Stimulated activated CD8-positive, alpha-beta memory T cell treated with anti-CD3 and anti-CD28 coated beads, Interleukin-4, amount 100 ng/mL, for 1 hour (primary cell): ENCODE measurements at places on chromosomes 13 and 19.

DNA sequence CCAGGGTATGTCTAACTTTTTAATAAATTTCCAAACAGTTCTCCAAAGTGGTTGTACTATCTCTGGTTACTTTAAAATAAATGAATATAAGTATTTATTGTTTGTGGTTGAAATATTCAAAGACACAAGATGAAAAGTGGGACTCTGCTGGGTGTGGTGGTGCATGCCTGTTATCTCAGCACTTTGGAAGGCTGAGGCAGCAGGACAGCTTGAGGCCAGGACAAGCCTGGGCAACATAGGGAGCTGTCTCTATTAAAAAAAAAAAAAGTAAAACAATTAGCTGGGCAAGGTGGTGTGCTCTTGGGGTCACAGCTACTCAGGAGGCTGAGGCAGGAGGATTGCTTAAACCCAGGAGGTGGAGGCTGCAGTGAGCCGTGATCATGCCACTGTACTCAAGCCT, 10.4 kb downstream of the PNMA8A start:
- DNase-seq = no peak

DNA sequence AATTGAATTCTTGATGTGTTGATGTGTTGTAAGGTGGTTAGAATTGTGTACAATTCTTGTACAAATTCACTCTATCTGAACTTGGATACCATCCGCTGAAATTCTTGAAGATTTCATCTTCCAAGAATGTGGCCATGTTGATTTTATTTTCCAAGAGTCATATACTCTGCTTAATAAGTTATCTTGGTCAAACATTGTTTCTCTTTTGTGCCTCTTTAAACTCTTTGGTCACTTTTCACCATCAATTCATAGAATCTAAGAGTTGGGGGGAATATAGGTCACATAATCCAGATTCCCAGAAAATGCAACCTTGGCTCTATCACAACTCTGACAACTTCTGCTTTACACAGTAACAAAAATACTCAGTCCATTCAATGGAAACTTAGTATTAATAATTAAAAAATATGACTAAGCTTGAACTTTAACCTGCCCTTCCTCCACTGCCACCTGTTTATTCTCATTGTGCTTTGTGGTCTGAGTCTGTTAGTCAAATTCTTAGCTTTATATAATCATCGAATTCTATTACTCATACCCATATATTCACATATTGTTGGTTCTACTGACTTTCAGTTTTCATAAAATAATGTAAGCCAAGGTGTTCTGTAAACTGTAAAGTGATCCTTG, 373.2 kb downstream of the LMO7 start:
- no peak for DNase-seq

GRCh38 chr13:37014609-37015008, 14.0 kb downstream of the EXOSC8 start:
- DNase-seq = no peak

- no peak for DNase-seq
These were observed 96.6 kb upstream of the LSM14A start for GRCh38 chr19:34075661-34076091.

- no peak for DNase-seq
These were observed 27.5 kb upstream of the ANKRD10 start for GRCh38 chr13:110942248-110942981.

DNA sequence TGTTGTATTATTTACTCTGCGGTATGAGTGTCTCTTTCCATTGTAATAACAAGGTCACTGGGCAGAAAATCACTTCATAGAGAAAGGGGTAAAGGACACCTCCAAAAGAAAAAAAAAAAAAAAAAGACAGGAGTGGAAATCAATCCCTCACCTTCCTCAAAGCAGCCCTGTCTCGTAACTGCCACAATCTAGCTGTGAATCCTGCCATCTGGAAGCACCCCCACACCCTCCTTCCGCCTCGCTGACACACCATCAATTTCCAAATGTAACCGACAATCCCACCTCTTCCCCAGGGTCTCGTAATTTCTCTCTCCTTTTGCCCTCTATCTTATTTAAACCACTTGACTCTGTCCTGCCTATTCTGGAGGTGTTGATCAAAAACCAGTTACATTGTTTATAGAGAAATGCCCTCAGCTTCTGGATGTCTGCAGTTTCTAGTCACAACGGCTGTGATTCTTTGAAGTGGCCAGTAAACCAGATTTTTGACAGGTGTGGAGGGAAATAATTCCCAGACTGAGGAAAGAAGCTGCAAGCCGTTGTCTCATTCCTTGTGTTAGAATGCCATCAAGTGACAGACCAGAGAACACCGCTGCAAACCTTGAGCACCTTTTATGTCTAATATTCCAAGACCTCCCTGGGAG, 9.1 kb upstream of the POP4 start:
- DNase-seq = no peak

GRCh38 chr13:63381078-63381859, 1965.6 kb upstream of the PCDH20 start:
- DNase-seq = no peak
